ENCODE measurements at places on chromosomes 2 and 18.

GRCh38 chr2:152563764-152564163, 153.5 kb downstream of the PRPF40A start:
- ATAC-seq = no peak

- ATAC-seq = no peak
Observed at GRCh38 chr18:12399231-12399630, 8.5 kb upstream of the PRELID3A start.

DNA sequence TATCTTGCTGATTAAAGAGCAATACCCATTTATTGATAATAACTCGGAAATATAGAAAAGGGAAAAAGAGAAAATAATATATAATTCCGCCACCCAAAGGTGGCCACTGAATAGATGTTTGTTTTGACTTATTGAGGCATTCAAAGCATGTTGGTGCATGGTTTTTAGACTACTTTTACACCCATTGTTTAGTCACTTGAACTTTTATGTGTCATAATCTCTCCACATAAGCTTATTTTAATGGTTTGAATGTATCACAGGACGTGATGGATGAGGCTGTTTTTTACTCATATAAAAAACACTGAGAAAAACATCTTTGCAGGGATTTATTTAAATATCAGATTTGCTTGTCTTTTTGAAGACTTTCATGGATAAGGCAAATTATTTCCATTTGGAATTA, 120.4 kb downstream of the ACKR3 start:
- no peak for ATAC-seq

DNA sequence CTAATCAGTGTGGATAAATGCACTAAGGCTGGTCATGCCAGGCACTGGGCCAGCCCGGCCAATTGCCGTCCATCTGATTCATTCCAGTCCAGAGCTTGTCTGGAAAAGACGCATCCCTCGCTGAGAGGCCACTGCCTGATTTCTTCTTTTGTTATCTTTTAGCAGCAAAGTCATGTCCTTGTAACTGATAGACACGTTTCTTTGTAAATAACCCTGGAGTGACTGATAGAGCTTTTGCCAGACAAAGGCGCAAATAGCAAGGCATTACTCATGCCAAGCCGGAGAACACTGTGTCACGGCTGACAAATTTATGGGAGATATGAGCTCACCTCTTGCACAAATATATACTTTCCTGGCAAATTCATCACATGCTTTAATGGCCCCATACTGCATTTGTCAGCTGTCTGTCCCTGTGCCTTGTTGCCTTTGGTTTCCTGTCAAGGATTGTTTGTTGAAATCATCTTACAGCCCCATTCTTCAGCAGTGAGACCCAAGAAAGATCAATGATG, 164.4 kb downstream of the ETAA1 start:
- ATAC-seq = peak; percentile 92

DNA sequence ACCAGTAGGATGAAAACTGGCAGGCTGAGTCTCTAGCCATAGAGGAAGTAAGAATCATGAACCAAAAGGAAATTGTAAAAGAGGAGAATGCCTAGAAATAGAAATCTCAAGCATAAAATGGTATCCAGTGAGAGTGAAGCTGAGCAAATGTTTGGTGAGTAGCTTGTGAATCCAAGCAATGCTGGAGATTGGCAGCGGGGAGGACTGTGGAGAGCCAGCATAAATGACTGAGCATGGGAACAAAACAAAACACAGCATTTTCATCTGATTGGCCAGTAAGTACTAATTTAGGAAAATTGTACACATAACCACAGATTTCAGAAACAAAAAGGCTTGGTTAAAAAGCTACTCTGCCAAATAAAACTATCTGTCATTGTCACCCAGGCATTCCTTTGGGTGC, 390.0 kb downstream of the STK39 start:
- ATAC-seq = no peak

DNA sequence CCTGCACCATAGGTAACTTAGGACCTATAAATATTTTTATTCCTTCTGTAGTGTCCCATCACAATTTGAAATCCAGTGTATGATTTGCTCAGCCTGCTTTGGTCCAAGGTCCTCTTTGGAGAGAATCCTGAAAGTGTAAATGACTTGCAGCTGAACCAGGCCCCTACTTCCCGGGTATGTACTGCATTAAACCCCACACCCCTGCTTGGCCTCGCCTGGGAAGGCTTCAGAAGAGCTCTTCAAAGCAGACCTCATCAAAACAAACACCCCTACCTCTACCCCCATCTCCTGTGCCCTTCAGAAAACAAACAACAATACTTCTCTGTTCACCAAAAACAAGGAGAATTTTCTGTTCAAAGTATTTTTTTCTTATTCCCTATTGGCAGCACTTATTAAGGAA, 9.5 kb upstream of the SPTBN1 start:
- no peak for ATAC-seq

DNA sequence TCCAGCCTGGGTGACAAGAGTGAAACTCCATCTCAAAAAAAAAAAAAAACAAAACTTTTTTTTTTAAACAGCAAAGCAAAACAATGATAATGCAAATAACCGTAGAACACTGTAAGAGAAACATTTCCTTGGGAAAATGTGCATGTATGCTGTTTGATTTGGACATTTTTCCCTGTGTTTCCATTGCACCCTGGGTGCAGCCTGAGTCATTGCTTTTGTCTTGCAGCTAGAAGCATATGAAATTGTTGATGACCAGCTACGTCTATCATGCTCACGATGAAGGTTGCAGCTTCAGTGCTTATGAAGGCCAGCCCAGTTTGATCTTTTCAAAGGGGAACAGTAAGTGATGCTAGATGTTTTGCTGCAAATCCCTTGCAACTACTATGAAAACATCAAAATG, 41.5 kb downstream of the MOGAT1 start:
- no peak for ATAC-seq

- no peak for ATAC-seq
Observed at GRCh38 chr2:140014204-140014546, 1234.0 kb upstream of the NXPH2 start.

GRCh38 chr18:71242981-71243380, 954.1 kb downstream of the SOCS6 start:
- ATAC-seq = no peak

- ATAC-seq = peak; percentile 48
Observed at GRCh38 chr2:197516393-197516761, 511 bp downstream of the MOB4 start.
